Spleen (tissue), 13 donors: ENCODE measurements at places on chromosomes 1 and 21. TPM values are rescaled to one million over a fixed set of nuclear protein-coding genes. Genes with fewer than 3 reads are reported as not detected.

DNA sequence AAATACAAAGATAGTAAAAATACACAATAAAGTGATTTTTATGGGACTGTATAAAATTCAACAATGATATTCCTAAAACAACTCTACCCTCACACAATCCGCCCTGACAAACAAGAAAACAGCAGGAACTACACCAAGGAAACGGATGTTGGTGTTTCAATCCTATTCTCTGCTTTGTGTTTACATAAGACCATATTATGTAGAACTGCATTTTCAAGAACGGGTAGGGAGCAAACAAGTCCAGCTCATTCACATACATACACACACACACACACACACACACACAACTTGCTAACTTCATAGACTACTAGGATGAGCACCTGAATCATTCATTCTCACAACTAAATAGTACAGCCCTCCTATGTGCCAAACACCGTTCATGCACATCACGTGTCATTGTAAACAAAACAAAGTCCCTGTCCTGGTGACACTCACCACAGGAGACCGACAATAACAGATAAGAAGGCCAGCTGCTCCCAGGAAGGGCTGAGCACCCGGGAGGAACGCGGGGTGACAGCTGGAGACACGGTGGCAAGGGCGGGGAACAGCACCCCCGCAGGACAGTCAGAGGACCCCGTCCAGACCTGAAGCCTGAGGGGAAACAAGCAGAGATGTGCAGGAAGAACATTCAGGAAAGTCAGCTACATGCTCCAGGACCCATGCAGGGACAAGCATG is 43.0 kb downstream of the NPHP4 start:
- DNase-seq, result no peak

DNA sequence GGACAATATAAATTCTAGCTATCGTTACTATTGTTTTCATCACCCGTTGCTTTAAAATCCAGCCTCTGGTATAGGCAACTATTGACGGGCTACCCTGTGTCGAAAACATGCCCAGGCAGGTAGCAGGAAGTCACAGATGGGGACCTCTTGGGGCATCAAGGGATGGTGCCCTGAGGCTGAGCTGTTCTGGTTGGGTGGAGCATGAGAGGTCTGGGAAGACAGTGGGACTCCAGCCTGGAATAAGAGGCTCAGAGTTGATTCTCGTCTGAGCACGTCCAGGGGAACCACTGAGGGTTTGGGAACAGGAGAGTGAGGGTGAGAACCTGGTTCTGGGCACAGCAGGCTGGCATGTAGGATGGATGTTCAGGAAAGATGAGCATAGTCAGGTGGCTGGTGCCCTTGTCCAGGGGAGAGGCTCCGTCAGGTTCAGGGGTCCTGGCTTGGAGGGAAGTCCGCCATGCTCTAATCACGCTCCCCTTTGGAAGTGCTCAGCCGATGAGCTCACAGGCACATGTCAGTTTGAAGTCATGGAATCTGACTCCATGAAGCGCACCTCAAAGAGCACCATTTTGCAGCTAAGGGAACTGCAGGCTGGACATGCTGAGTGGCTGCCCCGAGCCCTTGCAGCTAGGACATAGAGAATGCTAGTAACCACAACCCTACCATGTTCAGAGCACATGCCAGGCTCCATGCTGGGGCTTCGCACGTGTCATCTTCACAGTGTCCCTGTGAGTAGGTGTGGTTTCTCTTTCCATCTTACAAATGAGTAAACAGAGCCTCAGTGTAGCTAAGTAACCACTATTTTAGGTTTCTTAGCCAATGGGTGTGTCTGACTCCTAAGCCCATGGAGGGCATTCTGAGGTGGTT is 21.0 kb downstream of the PCSK9 start:
- no peak for DNase-seq

DNA sequence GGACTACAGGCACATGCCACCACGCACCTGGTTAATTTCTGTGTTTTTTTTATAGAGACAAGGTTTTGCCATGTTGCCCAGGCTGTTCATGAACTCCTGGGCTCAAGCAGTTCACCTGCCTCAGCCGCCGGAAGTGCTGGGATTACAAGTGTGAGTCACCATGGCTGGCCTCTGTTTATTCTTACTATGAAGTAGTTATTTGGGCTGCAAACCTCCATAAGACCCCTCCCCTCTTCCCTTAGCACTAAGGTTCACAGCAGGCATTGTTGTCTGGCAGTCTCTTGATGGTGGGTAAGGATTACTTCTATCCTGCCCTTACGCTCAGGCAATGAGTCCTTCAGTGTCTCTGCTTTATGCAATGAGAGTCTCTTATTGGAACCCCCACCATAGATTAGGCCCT is 51.8 kb downstream of the ANGPTL1 start:
- no peak for DNase-seq

Gene C1orf87
- total RNA-seq, result not detected

- DNase-seq, result no peak
Observed at GRCh38 chr1:192620071-192620635, 15.8 kb upstream of the RGS13 start.

Gene MFAP2
- 2.0 TPM for total RNA-seq

Gene CHRM3
- 12.5 TPM for total RNA-seq

GRCh38 chr21:37276377-37276776 is 9.2 kb upstream of the VPS26C start:
- DNase-seq, result no peak

- no peak for DNase-seq
Observed at GRCh38 chr1:6447016-6447817, 18.8 kb downstream of the TNFRSF25 start.

Gene PODN
- 3.8 TPM for total RNA-seq

GRCh38 chr1:110673197-110673701 is 1.5 kb downstream of the KCNA3 start:
- DNase-seq, result peak; percentile 75

DNA sequence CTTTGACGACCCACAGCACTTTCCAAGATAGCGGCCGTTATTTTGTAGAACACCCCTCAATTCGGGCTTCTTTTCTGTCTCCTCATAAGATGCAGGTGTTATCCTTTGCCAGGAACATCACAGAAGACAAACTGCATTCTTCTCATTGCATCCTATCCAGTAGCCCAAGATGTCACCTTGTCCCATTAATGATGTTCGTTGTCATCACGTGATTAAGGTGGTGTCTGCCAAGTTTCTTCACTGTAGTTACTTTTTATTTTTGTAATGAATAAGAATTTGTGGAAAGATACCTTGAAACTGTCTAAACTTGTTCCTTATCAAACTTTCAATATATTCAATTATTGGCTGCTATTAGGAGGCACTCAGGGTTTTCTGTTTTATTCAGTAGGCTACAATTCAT is 39.4 kb downstream of the GNG4 start:
- DNase-seq, result no peak

DNA sequence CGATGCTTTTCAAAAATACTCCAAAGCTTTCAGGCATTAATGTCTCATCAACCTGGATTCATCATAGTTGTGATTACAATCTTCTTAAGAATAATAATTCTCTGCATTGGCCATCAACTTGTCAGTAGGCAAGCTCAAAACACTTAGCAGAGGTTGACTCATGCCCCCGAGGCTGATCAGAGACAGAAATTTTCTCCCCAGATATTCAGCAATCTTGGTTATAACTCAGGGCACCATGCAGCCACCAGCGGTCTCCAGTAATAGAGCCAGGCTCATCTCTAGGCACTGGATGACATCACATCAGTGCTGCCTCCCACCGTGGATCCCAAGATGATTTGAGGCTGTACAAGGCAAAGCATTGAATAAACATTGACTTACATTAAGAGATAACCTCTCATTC is 14.3 kb upstream of the IFFO2 start:
- DNase-seq, result peak; percentile 32

DNA sequence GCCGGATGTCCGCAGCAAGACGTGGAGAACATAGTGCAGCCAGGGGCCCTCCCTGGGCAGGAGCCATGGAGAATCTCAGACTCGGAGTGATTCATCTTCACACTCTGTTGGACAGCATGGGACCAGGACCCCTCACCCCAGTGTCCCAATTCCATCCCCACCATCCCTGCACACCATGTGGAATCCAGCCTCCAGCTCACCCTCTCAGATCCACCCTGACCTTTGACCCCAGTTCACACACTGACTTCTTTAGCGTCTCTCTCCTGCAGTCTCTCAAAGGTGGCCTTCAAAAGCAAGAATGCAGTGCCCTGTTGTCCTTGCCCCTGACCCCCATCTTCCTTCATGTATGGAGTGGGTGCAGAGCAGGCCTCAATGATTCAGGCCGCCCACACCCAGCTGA is 2.1 kb upstream of the TNNI1 start:
- DNase-seq, result no peak

Gene VSIG8
- total RNA-seq, result not detected

- no peak for DNase-seq
Observed at GRCh38 chr1:102833151-102833550, 275.2 kb downstream of the COL11A1 start.

DNA sequence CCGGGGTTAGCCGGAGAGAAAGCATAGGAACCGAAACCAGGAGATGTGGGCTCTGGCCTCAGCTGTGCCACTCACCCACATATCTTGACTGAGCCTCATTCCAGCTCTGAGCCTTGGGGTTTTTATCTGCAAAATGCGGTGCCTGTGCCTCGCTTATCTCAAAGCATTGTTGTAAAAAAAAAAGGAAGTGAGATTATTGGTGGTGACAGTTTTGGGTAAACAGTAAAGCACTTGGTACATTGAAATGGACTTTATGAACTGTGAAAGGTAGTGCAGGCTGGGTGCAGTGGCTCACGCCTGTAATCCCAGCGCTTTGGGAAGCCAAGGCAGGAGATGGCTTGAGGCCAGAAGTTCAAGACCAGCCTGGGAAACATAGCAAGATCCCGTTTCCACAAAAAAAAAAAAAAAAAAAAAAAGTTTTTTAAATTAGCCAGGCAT is 3.8 kb downstream of the PTAFR start:
- peak; percentile 81 for DNase-seq

GRCh38 chr1:87972811-87973210 is 644.1 kb downstream of the LMO4 start:
- DNase-seq, result no peak

DNA sequence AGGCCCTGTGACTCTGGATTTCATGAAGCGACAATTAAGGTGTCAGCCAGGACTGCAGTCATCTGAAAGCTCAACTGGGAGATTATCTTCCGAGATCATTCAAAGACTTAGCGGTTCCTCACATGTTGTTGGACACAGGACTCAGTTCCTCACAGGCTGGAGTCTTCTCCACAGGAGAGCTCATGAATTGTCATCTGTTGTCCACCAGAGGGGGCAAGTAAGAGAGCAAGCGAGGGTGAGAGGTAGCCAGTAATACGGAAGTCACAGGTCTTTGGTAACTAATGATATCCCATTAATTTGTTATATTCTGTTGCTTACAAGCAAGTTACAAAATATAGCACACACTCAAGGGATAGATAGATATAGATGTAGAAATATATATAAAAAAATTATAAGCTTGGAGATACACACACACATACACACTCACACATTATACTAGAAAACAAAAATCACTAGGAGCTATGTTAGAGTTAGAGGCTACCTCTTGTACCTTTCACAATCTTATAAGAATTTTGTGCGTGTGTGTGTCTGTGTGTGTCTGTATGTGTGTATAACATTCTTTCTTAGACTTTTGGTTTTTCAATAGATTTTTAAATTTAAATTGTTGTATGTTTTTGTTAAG is 1695.3 kb downstream of the BRINP3 start:
- DNase-seq, result no peak

DNA sequence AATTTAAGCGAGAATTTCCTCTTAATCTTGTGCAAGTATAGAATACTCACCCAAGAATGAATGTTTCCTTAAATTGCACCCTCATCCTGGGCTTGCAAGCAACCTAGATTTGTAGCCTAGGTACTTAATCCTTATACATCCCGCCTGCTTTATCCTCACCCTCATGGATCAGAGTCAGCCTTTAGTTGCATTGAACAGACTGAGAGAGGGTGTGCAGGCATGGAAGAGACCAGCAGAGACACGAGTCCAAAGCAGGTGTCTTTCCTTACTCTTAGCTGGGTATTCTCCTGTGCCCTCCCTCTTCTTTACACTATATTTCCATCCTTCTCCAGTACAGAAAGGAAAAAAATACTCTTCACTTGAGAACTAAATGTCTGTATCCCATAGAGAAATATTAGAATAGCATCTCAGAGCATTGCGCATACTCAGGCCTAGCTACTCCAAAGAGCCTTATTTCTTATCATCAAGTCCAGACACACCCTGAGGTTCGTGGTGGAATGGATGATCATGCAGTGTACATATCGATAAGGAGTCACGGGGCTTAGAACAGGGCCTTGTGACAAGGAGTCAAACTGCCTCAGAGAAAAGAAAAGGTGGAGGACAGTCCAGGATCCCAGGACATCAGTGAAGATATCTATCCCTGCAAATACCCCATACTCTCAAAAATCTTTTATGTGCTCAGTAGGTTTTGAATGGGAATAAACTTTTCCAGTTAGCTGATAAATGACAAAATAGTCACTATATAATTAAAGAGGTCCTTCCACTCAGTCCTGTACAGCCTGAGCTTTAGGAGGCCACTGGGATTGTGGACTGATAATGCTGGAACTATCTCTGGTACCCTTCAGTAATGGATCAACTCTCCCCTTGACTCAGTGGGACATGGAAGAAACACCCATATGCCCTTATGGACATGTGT is 297.9 kb downstream of the GRIK1 start:
- no peak for DNase-seq

Gene ZC3H11A
- 79.6 TPM for total RNA-seq

GRCh38 chr1:35390600-35391494 is 122.3 kb downstream of the ZMYM4 start:
- DNase-seq, result no peak

- no peak for DNase-seq
Observed at GRCh38 chr21:38938343-38938742, 132.6 kb downstream of the ETS2 start.

Gene HPCA
- total RNA-seq, result 0.32 TPM

- no peak for DNase-seq
Observed at GRCh38 chr21:28856588-28857250, 136.0 kb downstream of the LTN1 start.

DNA sequence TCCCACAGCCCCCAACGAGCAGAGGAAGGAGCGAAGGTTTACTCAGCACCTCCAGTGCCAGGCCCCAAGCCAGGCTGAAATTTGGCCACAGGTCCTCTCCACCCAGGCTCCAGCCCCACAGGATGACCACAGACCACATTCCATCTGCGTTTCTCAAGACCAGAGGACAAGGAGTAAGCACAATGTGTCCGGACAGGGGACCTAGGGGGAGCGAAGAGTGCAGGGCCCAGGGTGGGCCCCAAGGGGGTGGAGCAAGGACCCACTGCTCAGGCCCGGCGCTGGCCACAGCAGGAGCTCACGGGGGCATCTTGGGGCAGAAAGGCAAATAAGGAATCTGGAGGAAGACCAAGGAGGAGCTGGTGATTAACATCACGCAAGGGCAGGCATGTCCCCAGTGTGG is 100.5 kb downstream of the NPHP4 start:
- no peak for DNase-seq

GRCh38 chr21:25862596-25862995 is 127.8 kb downstream of the GABPA start:
- no peak for DNase-seq

Gene FRRS1
- 3.8 TPM for total RNA-seq

DNA sequence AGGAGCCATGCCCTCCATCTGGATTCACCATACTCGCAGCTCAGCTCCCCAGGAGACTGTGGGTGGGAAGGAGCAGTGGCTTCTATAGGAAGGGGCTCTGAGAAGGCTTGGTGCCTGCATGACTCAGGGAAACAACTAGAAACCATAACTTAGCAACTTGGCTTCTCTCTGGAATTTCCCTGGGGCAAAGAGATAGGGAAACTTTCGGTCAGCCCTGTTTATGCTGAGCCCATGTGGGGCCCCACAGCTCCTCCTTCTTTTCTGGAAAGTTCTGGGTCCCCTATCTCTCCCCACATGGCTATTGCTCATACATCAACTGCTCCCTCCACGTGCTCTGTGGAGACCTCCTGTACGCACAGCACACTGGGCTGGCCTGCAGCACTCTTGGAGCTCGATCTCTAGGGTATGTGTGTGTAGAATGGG is 39.3 kb downstream of the PLEKHA6 start:
- DNase-seq, result no peak
